Inflammatory macrophage treated with lipopolysaccharide for 1 hour (primary cell): ENCODE measurements at places on chromosomes 12 and 14.

GRCh38 chr12:103864710-103865109 is 23.7 kb upstream of the NT5DC3 start:
- no peak for DNase-seq

GRCh38 chr12:117076410-117077372 is 22.5 kb downstream of the TESC start:
- no peak for DNase-seq

DNA sequence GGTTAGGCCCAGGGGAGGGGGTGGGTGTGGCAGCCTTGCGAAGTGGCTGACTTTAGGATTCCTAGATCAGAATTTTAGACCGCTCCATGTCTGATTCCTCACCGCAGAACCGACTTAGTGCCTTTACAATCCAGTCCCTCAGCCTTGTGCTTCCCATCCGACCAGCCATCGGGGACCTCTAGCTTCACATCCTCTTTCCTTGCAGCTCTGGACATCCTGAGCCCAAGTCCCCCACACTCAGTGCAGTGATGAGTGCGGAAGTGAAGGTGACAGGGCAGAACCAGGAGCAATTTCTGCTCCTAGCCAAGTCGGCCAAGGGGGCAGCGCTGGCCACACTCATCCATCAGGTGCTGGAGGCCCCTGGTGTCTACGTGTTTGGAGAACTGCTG is 557 bp downstream of the COPS7A start:
- DNase-seq: peak; percentile 34

DNA sequence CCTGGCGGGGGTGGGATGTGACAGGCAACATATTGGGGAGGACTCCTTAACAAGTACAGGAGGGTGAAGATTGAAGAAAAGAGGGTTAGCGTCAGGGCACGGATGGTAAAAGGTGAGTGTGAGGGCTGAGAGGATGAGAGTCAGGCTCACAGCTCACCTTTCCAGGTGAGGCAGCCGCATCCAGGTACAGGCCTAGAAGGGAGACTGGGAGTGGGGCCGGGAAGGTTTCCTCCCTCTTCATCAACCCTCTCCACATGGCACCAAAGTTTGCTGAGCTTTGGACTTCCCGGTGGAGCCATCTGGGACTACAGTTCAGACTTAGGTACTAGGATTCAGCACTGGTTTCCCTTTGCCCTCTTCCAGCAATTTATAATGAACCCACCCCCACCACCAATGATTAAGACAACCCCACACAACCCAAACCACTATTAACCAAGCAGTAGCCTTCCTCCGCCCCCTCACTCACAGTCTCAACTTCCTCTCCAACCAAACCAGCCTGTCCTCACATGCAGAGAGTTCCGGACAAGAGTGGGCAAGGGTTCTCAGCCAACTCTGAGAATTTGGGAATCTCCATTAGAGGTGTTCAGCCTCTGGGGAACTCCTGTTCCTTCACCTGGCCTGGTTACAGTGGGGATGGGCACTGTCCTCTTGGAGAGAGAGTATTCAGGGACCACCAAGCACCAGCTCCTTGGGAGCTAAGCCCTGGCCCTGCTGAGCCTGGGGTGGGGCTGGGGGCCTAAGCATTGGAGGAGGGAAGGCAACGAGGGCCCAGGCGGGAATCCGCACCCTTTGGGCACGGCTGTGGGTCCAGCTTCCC is 2.4 kb upstream of the HOXC4 start:
- no peak for DNase-seq

- DNase-seq: no peak
Measured at GRCh38 chr14:23285530-23286019, 357 bp downstream of the HOMEZ start.

- DNase-seq: peak; percentile 3
Measured at GRCh38 chr14:70845601-70846000, 36.3 kb upstream of the MAP3K9 start.

- peak; percentile 95 for DNase-seq
Measured at GRCh38 chr14:73465823-73466532, 7.6 kb upstream of the NUMB start.
